ENCODE measurements at places on chromosomes 11 and 22.

GRCh38 chr11:65578667-65579066 lies 2.8 kb downstream of the EHBP1L1 start:
- DNase-seq: no peak

DNA sequence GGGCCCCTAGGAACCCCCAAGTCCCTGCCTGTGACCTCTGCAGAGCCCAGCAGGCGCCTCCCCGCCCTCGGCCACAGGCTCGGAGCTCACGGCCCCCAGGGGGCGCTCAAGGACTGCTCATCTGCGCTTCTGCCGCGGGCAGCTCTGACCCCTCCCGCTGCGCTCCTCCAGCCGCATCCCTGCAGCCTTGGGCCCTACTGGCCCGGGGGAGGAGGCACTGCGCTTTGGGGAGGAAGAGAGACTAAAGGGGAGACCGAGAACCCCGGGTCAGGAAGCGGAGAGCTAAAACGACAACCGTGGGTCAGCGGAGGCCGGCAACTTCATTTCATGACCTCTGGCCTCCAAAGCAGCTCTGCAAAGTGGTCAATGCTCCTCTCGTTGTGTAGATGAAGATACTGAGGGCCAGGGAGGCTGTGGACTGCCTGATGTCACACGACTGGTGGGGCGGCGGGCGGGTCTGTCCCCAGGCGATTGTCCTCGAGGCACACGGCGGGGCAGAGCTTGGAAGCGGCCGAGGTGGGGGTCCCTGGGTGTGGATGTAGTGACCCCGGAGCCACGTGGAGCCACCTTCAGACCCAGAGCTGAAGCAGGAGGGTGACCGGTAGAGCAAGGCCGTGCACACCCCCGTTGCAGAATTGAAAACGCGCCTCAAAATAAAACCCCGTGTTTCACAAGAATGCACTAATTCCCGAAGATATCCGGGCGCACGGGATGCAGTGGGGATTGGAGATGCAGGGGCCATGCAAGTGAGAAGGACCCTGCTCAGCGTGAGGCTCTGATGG lies 2.7 kb upstream of the KRTAP5-6 start:
- peak; percentile 82 for DNase-seq

- DNase-seq: peak; percentile 52
Measured at GRCh38 chr11:10694486-10695239, 1.1 kb upstream of the IRAG1 start.

DNA sequence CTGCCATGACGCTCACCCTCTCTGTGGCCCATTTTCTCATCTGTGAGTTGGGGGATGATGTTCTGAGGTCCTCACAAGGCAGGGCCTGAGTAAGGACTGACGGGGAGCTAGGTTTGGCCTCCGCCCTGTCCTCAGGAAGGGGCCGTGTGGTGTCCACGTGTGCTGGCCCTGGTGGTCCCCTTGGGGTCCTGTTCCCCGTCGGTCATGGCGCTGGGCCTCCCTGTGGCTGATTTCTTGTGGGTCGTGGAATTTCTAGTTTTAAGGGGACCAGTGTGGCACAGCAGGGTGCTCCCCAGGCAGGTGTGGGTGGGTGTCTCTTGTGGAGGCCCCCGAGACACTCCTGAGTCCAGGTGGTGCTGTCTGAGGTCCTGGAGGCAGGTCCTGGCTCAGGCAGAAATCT lies 5.9 kb downstream of the LINC01488 start:
- DNase-seq: no peak

DNA sequence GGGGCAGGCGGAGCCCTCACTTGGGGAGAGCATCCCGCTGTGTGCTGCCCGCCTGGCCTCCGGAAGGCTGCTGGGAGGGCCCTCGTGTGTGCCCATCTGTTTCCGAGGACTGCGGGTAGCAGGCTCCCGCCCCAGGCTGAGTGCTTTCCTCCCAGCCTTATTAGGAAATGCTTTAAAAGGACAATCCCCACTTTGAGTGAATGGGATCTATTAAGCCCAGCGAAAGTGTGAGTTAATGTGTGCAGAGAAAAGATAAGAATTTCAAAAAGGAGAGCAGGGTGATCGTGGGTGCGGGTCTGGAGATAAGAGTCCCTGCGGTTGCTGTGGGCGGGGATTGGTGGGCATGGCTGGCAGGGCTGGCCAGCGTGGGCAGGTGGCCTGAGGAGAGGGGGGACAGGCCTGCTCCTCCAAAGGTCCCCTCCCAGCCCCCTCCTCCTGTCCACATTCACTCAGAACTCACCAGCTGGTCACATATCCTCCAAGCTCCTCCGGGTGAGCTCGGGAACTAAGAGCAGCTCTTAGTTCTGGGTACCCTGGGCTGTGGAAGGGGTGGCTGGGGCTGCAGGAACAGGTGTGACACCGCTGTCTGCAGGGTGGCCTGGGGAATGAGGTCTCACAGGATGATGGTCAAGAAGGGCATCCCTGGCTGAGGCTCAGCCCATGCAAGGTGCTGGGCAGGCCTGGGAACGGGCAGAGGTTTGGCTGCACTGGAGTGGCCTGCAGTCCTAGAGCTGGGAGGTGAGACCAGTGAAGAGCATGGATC lies 1260.3 kb downstream of the BRD1 start:
- no peak for DNase-seq

- DNase-seq: no peak
Measured at GRCh38 chr11:43523632-43524031, 156.9 kb upstream of the HSD17B12 start.
